ENCODE measurements at places on chromosomes 2 and 18.

DNA sequence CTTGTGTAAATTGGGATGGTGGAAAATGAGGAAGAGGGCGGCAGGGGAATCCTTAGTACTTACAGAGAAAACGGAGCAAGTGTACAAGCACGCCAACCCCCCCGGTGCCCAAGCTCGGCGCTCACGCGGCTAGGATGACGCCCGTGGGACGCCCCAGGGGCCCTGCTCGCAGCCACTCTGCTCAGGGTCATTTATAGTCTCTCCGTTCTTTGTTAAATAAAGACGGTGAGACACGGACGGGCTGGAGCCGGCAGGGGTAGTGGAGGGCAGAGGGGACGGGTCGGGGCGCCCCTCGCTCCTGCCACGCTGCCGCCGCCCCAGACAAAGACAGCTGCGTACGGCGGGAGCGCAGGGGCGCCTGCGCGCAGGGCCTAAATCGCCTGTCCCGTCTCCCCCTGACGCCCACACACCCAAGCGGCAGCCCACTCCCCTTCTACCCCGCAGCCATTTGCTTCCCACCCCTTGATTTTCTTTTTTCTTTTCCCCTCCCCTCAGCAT is 37.8 kb downstream of the PCBP1 start:
- H3K4me3 ChIP-seq = peak overlapping the region; percentile 96
- H3K27me3 ChIP-seq = no peaks in the 10 kb centered on the region
- DNase-seq = peak; percentile 48
- no peaks in the 10 kb centered on the region for H3K36me3 ChIP-seq

GRCh38 chr2:349390-349789 is 61.5 kb upstream of the ALKAL2 start:
- H3K4me1 ChIP-seq = peaks cover 2% of the 10 kb centered on the region
- no peak overlapping the region for H3K27ac ChIP-seq
- no peaks in the 10 kb centered on the region for H3K36me3 ChIP-seq
- no peak overlapping the region for H3K4me3 ChIP-seq
- H3K27me3 ChIP-seq = peaks cover 55% of the 10 kb centered on the region
- DNase-seq = no peak

DNA sequence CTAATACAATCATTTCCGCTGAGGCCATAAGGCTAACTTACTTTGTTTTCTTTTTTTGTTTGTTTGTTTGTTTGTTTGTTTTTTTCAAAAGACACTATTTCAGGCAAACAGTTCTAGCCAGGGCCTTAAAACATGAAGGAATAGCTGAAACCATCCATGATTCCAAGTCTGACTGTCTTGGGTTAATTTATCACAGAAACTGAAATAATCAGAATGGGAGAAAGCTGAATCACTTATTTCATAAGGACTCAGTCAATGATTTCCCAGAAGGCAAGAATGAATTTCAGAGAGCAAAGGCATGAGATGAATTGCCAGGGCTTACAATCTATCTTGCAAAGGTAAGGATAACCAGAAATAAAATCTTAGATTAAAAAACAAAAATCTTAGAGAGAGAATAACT is 1315.1 kb downstream of the SUCLG1 start:
- DNase-seq = no peak
- H3K36me3 ChIP-seq = no peaks in the 10 kb centered on the region
- H3K27ac ChIP-seq = no peak overlapping the region
- no peaks in the 10 kb centered on the region for H3K4me1 ChIP-seq

DNA sequence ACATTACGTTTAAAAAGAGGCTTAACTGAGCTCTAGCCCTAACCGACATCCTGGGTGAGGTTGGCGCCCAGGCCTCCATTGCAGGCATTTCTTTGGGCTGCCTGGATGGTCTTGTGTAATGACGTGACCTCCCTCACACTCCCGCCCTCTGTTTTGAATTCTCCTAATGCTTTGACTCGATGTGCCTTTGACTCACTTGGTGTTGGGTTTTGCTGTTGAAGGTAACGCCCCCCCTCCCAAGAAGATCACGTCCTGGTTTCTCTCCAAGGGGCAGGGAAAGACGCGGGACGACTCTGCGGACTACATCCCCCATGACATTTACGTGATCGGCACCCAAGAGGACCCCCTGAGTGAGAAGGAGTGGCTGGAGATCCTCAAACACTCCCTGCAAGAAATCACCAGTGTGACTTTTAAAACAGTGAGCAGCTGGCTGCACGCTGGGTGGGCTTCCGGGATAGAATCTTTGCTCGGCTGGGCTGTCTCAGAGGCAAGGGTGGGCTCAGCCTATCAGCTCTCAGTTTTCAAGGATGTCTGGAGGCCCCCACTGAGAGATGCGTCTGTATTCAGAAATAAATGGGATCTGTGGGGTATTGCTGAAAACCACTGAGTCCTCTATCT is 87.9 kb upstream of the ATG16L1 start:
- H3K27me3 ChIP-seq = no peaks in the 10 kb centered on the region
- peaks cover 13% of the 10 kb centered on the region for H3K4me1 ChIP-seq
- no peak overlapping the region for H3K4me3 ChIP-seq
- H3K27ac ChIP-seq = no peak overlapping the region

- peak overlapping the region; percentile 98 for H3K27ac ChIP-seq
- peak; percentile 27 for DNase-seq
- H3K36me3 ChIP-seq = no peaks in the 10 kb centered on the region
- peaks cover 42% of the 10 kb centered on the region for H3K4me1 ChIP-seq
- peak overlapping the region; percentile 82 for H3K4me3 ChIP-seq
- no peaks in the 10 kb centered on the region for H3K27me3 ChIP-seq
Observed at GRCh38 chr2:136238286-136239078, 120.5 kb upstream of the CXCR4 start.

- no peak overlapping the region for H3K27ac ChIP-seq
- peaks cover 45% of the 10 kb centered on the region for H3K27me3 ChIP-seq
- DNase-seq = no peak
- no peak overlapping the region for H3K4me3 ChIP-seq
Observed at GRCh38 chr2:54720563-54720962, 2.9 kb upstream of the EML6 start.

DNA sequence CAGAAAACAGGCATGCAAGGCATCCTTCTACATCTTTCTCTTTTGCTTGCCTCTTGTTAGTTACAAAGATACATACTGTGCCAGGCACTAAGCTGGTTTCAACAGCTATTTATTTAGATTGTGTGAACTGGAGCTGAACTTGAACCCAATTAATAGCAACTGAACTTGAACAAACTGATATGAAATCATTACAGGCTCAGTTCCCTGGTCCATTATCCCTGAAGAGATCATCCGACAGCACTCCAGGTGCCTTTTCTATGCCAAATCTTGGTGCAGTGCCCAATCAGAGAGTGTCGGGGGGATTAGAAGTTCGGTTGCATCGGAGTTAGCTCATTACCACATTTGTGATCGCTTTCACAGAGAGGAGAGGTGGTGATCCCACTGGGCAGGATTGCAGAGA is 477.6 kb downstream of the PARD3B start:
- peaks cover 3% of the 10 kb centered on the region for H3K36me3 ChIP-seq
- H3K27me3 ChIP-seq = no peaks in the 10 kb centered on the region
- no peak for DNase-seq
- H3K4me3 ChIP-seq = no peak overlapping the region

GRCh38 chr2:70959851-70960832 is 18.3 kb upstream of the ANKRD53 start:
- H3K4me3 ChIP-seq = no peak overlapping the region
- H3K36me3 ChIP-seq = no peaks in the 10 kb centered on the region
- peaks cover 7% of the 10 kb centered on the region for H3K4me1 ChIP-seq

- H3K27ac ChIP-seq = no peak overlapping the region
- no peak overlapping the region for H3K4me3 ChIP-seq
- peaks cover 3% of the 10 kb centered on the region for H3K4me1 ChIP-seq
Observed at GRCh38 chr2:5696404-5696944, 4.3 kb downstream of the SOX11 start.

GRCh38 chr2:127157651-127158485 is 50.9 kb upstream of the BIN1 start:
- no peak for DNase-seq
- peaks cover 46% of the 10 kb centered on the region for H3K27me3 ChIP-seq
- peak overlapping the region; percentile 24 for H3K27ac ChIP-seq
- no peaks in the 10 kb centered on the region for H3K4me1 ChIP-seq
- no peaks in the 10 kb centered on the region for H3K36me3 ChIP-seq
- no peak overlapping the region for H3K4me3 ChIP-seq

DNA sequence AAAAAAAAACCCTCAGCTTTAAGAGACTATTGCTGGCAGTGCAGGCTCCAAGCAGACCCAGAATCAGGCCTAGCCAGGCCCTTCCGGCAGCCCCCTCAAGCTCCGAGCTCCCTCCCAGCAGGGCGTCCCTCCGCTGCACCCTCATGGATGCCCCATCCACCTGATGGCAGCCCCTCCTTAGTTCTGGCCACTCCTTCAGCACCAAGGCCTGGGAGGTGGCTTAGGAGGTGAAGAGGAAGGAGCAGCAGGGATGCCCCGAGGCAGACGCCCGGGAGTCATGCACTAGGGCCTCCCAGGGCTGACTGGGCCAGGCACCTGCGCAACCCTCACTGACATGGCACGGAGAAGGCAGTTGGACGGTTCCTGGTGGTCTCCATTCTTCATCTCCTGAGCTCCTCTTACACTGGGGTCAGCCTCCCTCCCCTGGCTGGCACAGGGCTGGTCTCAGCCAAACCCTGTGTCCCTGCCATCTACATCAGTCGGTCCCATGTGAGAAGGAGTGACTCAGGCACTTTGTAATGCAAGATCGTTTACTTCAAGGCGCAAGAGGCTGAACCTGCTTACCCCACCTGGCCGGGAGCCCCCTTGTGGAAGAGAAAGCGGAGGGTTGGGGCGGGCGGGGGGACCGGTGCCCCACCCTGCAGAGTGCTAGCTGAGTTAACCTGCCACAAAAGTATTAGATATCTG is 53.5 kb upstream of the ID2 start:
- DNase-seq = no peak
- peaks cover 2% of the 10 kb centered on the region for H3K36me3 ChIP-seq
- no peak overlapping the region for H3K27ac ChIP-seq
- H3K4me1 ChIP-seq = peaks cover 7% of the 10 kb centered on the region

- no peak for DNase-seq
- peaks cover 6% of the 10 kb centered on the region for H3K27me3 ChIP-seq
- H3K36me3 ChIP-seq = no peaks in the 10 kb centered on the region
- no peak overlapping the region for H3K4me3 ChIP-seq
- H3K4me1 ChIP-seq = no peaks in the 10 kb centered on the region
- no peak overlapping the region for H3K27ac ChIP-seq
Observed at GRCh38 chr2:216918088-216918680, 58.3 kb upstream of the TNP1 start.

DNA sequence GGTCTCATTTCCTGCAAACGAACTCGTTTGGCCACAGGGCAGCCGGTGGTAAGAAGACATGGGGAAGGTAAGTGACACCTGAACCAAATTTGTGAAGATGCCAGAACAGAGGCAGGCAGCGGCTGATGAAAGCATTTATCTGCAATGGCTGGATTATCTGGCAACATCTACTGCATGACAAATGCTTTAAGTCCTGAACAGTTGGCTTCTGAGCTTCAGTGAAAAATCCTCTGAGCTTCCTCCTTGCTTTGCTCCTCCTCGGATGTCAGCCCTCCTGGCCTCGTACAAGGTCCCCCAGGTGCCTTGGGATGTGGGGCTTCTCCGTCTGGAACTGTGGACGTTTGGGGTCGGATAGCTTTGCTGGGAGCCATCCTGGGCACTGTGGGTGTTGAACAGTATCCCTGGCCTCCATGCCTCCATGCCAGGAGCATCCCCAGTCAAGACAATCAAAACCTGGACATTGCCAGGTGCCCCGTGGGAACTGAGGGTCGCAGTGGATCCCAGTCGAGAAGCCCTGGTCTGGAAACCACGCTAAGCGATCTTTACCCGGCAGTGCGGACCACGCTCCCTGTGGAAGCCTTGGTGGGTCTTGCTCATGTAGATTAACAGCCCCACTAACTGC is 49.3 kb downstream of the KCNG2 start:
- H3K27ac ChIP-seq = no peak overlapping the region
- no peaks in the 10 kb centered on the region for H3K36me3 ChIP-seq
- no peaks in the 10 kb centered on the region for H3K27me3 ChIP-seq
- no peak overlapping the region for H3K4me3 ChIP-seq

- H3K27me3 ChIP-seq = peaks cover 52% of the 10 kb centered on the region
- H3K36me3 ChIP-seq = no peaks in the 10 kb centered on the region
- DNase-seq = no peak
Observed at GRCh38 chr2:36702781-36703180, 6.3 kb downstream of the VIT start.

GRCh38 chr2:73997813-73998212 is 13.1 kb downstream of the TET3 start:
- H3K27me3 ChIP-seq = no peaks in the 10 kb centered on the region
- peaks cover 3% of the 10 kb centered on the region for H3K36me3 ChIP-seq
- peaks cover 57% of the 10 kb centered on the region for H3K4me1 ChIP-seq
- H3K27ac ChIP-seq = peak overlapping the region; percentile 98
- no peak for DNase-seq

DNA sequence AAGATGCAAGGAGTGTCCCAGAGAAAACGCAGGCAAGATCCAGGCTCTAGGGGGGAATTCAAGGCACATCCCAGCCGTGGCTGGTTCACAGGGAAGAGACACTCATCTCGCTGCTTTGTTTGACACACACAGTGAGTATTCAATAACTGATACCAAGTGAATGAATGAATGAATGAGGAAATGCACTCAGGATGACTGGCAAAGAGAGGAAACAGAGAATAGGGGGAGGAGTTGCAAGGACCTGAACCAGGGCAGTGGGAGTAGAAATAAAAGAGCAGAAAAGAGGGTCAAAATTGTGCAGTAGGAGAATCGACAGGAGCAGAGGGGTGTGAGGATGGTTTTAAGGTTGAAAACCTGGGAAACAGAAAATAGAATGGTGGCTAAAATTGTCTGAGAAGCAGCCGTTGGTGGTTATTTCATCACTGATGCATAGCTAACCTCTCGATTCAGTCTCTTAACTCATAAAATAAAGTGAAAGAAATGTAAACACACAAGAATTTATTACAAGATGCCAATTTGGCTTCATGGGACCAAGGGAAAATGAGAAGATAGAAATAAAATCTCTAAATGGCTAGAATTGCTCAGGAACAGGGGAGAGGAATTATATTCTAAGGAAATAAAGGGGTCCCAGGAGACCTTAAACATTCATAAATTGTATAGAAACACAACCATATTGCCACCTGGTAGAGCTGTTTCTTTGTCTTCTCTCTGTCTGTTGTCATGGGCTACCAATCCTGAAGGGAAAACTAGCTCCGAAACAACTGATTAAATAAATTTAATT is 63.9 kb upstream of the PHLPP1 start:
- no peak overlapping the region for H3K27ac ChIP-seq
- H3K4me1 ChIP-seq = peaks cover 3% of the 10 kb centered on the region
- no peaks in the 10 kb centered on the region for H3K36me3 ChIP-seq
- no peak overlapping the region for H3K4me3 ChIP-seq
- peaks cover 31% of the 10 kb centered on the region for H3K27me3 ChIP-seq

- peaks cover 7% of the 10 kb centered on the region for H3K4me1 ChIP-seq
- peak overlapping the region; percentile 43 for H3K27ac ChIP-seq
Observed at GRCh38 chr2:223897669-223898330, 47.3 kb downstream of the WDFY1 start.

- peaks cover 2% of the 10 kb centered on the region for H3K36me3 ChIP-seq
Observed at GRCh38 chr2:30756051-30756719, 51.1 kb downstream of the CAPN13 start.
